ENCODE measurements at places on chromosomes 11 and 22. TPM values are rescaled to one million over a fixed set of nuclear protein-coding genes. Genes with fewer than 3 reads are reported as not detected.

SEPTIN3 gene
- total RNA-seq = 4.5 TPM

VEGFB gene
- 65.4 TPM for total RNA-seq

SPTBN2 gene
- total RNA-seq = 0.69 TPM

ACR gene
- total RNA-seq = not detected

MS4A4E gene
- not detected for total RNA-seq

TOMM22 gene
- total RNA-seq = 65.4 TPM

ADM gene
- 4.6 TPM for total RNA-seq

MPEG1 gene
- not detected for total RNA-seq

SLCO2B1 gene
- total RNA-seq = not detected

RBM4B gene
- 18.4 TPM for total RNA-seq

ROBO4 gene
- total RNA-seq = not detected

TSPO gene
- total RNA-seq = 93.8 TPM

DEFB131B gene
- total RNA-seq = not detected

DMC1 gene
- 25.1 TPM for total RNA-seq

PVALB gene
- total RNA-seq = not detected

OR51B5 gene
- total RNA-seq = 0.30 TPM

NLRP14 gene
- total RNA-seq = 0.12 TPM

GPHA2 gene
- total RNA-seq = 0.81 TPM
